CD14-positive monocyte (primary cell): ENCODE measurements at places on chromosomes 2 and 18.

DNA sequence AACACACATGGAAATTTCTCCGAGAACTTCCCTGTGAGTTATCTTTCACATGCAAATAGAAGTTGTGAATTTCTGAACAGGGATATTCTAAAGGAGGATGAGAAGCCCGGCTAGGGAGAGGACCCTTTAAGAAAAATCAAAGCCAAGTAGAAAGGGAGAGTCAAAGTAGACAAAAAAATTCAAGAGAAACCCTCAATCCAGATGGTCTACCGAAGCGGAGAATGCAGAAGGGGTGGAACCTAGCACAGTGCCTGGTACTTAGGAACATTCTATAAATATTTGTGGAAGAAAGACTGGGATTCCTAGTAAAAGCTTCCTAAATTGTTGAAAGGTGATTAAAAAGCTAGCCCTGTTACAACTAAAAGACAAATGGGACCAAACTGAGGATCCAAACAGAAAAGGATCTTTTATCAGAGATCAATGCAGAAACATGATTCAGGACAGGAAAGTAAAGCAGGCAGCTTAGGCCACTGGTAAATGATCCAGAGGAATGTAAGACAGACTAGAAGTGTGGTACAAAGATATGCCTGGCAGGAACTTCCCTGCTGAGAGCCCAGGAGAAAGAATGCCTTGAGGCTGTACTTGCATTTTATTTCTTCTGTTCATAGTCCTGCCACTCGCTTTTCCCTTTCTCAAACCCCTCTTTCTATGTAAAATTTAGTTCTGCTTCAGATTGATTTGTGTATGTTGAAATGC, 19.5 kb upstream of the GLS start:
- H3K4me1 ChIP-seq, result no peaks in the 10 kb centered on the region
- no peaks in the 10 kb centered on the region for H3K36me3 ChIP-seq
- no peak overlapping the region for H3K4me3 ChIP-seq
- H3K27ac ChIP-seq, result no peak overlapping the region
- no peak for DNase-seq

DNA sequence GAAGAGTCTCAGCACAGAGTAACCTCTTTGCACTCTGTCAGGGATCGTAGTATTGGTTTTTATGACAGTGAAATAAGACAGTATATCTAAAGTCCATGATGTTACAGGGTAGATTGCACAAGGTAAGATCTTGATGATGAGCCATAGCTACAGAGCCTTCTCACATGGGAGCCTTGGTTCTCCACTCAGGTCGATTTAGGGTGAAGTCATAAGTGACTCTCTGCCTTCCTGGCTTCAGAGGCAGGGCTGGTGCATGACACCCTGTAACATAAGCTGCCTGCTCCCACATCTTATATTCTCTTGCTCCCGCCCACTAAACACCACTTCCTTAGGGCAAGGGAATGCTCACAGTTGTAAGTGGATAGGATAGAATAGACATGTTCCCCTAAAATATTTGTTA, 13.3 kb downstream of the DAPL1 start:
- no peak overlapping the region for H3K27ac ChIP-seq
- no peak overlapping the region for H3K4me3 ChIP-seq
- H3K36me3 ChIP-seq, result no peaks in the 10 kb centered on the region

- H3K27ac ChIP-seq, result no peak overlapping the region
- no peak for DNase-seq
- peaks cover 7% of the 10 kb centered on the region for H3K36me3 ChIP-seq
- H3K4me3 ChIP-seq, result no peak overlapping the region
Measured at GRCh38 chr2:241381872-241382271, 25.8 kb downstream of the FARP2 start.

GRCh38 chr18:14086458-14087231, 45.6 kb downstream of the ZNF519 start:
- no peak overlapping the region for H3K4me3 ChIP-seq
- H3K27ac ChIP-seq, result no peak overlapping the region
- H3K4me1 ChIP-seq, result no peaks in the 10 kb centered on the region
- no peaks in the 10 kb centered on the region for H3K27me3 ChIP-seq

DNA sequence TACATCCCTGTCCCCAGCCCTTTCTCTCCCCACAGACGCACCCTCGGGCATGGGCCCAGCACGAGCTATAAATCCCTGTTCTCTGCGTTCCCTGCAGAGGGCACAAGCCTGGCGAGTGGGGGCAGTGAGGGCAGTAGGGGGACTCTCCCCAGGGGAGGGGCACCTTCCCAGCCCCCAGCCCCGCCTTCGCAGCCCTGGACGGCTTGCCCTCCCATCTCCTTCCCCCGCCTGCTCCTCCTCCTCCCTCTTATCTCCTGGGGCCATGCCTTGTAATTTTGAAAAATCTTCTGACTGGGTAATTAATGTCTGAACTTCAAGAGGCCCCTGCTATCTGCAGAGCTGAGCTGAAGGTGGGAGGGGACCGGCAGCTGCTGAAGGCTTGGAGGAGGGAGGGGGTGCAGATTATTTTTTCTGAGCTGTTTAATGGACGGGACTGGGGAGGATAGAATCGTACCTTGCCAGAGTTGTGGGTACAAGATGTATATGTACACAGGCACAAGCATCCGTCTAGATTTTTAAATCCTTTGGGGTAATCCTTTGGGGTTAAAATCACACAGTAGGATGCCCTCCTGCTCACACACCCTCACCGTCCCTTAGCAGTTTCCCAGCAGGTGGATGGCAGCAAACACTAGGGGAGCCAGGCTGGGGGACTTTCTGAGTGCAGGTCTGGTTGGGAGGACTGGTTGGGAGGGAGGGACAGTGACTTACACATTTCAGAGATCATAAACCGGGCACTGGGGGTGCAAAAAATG, 121.9 kb downstream of the SMAD7 start:
- DNase-seq, result no peak
- H3K27me3 ChIP-seq, result no peaks in the 10 kb centered on the region
- H3K36me3 ChIP-seq, result no peaks in the 10 kb centered on the region
- H3K4me3 ChIP-seq, result no peak overlapping the region
- H3K4me1 ChIP-seq, result peaks cover 18% of the 10 kb centered on the region

DNA sequence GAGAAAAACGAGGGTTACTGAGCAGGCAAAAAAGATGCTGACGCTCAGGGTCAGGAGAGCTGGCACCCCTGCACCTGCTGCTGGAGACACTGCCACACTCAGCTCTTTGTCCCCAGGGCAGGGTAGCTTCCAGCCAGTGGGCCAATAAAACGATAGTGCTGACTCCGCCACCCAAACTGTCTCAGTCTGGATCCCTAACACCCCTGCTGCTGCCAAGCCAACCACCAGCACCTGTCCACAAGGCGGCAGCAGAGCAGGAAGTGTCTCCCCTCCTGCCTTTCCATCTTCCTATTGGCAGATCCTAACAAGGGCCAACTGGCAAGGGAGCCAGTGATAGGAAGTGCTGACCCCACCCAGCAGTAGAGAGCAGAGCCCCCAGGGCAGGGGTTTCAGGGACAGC, 531.5 kb upstream of the SALL3 start:
- no peaks in the 10 kb centered on the region for H3K4me1 ChIP-seq
- H3K4me3 ChIP-seq, result no peak overlapping the region
- no peak for DNase-seq
- no peaks in the 10 kb centered on the region for H3K36me3 ChIP-seq

- peaks cover 11% of the 10 kb centered on the region for H3K27me3 ChIP-seq
- H3K36me3 ChIP-seq, result no peaks in the 10 kb centered on the region
- no peak overlapping the region for H3K27ac ChIP-seq
- DNase-seq, result no peak
Measured at GRCh38 chr2:148819019-148819585, 55.9 kb upstream of the KIF5C start.

DNA sequence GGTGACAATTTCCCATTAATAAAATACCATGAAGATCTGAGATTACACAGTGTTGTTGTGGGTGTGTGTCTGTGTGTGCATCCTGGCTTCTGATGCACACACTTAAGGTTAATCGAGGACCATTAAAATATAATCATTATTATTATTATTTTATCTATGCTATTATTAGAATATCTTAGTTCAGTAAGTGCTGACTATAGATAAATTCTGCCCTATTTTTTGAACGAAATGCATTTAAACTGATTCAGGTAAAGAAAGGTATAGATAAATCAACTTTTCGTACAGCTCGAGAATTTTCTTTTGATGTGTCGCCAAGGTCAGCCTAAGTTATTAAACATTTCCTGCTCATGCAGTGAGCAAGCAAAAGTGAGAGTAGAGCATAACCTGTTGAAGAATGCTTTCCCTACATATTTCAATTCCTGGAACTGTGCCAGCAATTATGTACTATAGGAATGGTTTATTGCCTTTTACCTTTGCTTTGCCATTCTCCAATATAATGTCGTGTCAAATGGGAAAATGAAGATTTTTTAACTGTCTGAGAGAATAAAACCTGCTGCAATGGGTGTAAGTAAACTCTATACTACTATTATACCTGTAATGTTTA, 25.8 kb downstream of the KCNJ3 start:
- H3K27ac ChIP-seq, result no peak overlapping the region
- H3K4me3 ChIP-seq, result no peak overlapping the region
- no peaks in the 10 kb centered on the region for H3K27me3 ChIP-seq
- DNase-seq, result no peak
- no peaks in the 10 kb centered on the region for H3K4me1 ChIP-seq
